ENCODE measurements at places on chromosomes 5 and 9.

- DNase-seq, result peak; percentile 43
These were observed 2.5 kb downstream of the GPBP1 start for GRCh38 chr5:57176350-57176857.

- peak; percentile 96 for DNase-seq
These were observed 199.3 kb upstream of the PTGER4 start for GRCh38 chr5:40480392-40480791.

- DNase-seq, result no peak
These were observed 125.3 kb upstream of the IRX4 start for GRCh38 chr5:2007878-2008501.

- peak; percentile 96 for DNase-seq
These were observed 18.7 kb downstream of the LCP2 start for GRCh38 chr5:170278611-170279458.

GRCh38 chr9:111413996-111414395, 70.2 kb downstream of the ECPAS start:
- DNase-seq, result no peak

DNA sequence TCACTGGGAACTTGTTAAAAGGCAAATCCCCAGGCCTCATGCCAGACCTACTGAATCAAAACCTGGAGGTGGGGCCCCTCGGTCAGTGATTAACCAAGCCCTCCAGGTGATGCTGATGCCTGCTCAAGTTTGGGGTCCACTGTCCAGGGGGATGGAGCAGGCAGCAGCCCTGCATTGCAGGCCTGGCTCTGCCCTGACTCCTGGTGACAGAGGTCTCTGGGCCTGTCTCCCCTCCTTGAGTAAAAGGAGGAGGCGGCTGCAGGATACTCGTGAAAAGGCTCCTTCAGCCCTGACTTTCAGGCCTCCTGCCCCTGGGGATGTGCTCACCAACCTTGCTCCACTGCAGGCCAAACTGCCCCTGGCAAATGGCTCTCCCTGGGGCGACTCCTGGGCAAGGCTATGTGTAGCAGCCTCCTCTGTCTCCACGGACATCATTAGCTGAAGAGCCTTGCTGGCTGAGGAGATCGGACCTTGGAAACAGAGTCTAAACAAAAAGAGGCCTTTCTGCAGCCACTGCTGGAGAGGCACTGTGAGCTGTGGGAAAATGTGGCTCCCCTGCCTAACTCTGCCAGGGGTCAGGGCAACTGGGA, 134.8 kb upstream of the ALDH1B1 start:
- no peak for DNase-seq

DNA sequence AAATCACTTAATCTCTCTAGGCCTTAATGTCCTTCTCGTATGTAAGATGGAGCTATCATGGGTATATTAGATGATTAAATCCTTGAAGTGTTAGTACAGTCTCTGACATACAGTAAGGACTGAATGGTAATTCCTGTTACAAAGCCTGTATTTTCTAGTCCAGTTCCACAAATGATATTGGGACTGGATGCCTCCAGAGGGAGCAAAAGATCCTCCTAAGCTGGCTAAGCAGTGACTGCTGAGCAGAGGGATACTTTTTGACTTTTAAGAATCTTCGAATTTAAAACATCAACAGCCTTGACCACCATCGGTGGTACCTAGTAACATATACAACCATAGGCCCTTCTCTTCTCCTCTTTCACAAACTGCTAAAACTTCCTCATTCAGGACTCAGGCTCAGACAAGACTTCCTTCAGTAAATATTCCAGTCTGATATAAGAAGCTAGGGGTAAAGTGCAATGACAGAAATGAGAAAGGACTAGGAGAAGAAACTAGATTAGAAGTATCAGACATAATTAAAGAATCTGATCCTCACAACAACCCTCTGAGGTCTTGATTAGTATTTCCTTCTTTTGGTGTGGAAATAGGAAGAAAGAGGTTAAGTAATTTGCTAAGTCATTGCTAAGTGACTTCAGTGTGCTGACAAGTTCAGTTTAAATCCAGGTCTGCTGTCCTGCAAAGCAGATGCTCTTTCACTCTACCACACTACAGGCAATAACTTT, 13.9 kb downstream of the PTAR1 start:
- DNase-seq, result no peak

- DNase-seq, result no peak
These were observed 55.1 kb upstream of the PRLR start for GRCh38 chr5:35285435-35285834.

DNA sequence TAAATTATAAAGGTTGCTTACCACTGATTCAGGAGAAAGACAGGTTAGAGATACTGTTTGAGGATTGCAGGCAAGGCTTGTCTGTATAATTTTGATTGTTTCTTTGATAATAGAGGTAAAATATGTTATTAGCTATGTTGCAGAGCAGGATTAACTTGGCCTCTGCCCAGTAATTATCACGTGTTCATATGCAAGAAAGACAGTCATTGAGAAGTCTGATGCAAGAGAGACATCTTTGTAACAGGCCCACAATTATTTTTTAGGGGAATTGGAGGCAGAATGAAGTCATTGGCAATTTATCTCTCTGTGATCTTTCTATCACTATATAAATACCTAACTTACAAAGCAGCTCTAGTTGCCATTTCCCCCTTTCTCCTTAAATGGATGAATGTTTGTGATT, 46.0 kb downstream of the SLC44A1 start:
- DNase-seq, result no peak

- peak; percentile 64 for DNase-seq
These were observed 2.7 kb downstream of the NXNL2 start for GRCh38 chr9:88537761-88538091.
